ENCODE measurements at places on chromosomes 7 and 10.

- no peak for DNase-seq
Observed at GRCh38 chr7:140315498-140316164, 82.7 kb downstream of the SLC37A3 start.

DNA sequence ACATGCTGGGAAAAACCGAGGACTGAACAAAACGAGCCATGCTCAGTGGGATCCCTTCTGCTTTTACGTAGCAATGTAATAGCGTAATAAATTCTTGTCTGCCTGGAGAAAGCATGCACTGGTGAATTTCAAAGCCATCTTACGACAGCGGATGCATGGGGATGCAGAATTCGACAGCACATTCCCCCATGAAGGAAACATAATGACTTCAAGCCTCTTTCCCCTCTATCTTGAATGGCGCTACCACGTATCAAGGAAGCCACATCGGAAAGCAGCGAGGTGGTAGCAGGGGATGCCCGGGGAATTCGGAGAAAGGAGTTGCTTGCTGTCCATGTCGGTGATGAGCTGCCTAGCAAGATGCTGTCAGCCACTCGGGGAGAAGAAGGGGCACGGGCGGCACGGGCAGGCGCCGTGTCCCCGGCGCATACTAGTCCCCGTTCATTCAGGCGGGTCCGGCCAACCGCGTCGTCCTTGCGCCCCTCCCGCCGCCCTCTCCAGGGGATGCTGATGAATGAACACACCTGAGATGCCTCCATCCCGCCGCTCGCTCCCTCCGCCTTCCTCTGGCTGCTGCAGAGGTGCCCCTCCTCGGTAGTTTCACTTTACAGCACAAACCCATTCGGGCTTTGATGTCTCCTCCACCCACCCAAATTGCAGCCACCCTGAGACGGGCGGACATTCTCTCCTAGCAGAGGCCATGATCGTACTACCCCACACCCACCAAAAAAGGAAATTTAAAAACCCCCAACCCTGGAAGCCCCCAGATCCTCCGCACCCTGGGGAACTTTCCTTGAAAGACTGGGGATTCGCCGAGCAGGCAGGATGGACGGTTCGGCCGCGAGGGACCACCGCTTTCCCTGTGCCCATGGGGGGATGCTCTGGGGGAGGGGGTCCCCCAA is 644 bp downstream of the SORBS1 start:
- DNase-seq: peak; percentile 63

- DNase-seq: no peak
Observed at GRCh38 chr10:31395695-31396094, 76.7 kb downstream of the ZEB1 start.

DNA sequence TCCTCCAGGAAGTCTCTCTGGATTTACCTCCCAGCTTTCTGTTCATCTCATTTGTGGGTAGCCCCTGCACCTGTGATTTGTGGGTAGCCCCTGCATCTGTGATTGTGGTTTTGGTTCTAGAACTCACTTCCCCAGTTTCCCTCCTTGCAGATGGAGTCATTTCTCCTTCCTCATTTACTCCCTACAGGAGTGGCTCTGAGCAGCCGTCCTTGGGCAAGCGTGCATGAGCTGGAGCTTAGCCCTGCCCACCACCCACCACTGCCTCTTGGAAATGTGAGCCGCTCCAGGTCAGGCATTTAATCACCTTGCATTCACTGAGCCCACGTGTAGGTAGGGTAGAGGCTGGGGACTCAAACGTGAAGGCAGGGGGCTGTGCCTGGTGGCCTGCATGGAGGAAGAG is 8.2 kb downstream of the COL26A1 start:
- no peak for DNase-seq

DNA sequence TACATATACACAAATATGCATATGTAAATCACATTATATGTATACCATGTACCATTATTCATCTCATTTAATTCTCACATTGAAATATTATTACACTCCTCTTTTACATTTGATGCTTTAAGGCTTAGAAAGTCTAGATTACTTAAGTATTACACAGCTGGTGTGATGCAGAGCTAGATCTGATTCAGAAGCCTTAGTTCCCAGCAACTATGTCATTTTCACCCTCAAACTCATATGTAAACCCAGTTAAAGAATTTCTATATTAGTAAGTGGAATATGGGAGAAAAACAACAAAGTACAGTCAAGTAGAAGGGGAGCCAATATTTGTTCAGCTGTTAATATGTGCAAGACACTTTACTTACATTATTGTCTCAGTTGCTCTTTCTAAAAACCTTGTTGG is 74.3 kb upstream of the CSTF2T start:
- DNase-seq: no peak

- peak; percentile 78 for DNase-seq
Observed at GRCh38 chr7:2688409-2689342, 674 bp downstream of the AMZ1 start.

DNA sequence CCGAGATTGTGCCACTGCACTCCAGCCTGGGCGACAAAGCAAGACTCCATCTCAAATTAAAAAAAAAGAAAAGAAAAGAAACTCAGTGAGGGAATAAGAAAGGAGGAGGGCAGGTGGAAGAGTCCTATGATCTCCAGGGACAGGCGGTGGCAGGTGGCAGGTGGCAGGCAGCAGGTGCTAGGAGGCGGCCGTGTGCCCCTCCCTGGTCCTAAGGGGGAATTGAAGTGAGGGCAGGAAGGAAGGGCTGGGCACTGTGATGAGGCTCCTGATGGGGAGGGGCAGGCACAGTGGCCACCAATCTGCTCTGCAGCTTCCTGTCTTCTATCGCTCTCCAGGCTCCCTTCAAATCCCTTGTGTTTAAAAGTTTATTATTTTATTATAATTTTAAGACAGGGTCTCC is 41.2 kb upstream of the UBE3C start:
- no peak for DNase-seq

- no peak for DNase-seq
Observed at GRCh38 chr7:155373359-155374273, 75.9 kb downstream of the INSIG1 start.

DNA sequence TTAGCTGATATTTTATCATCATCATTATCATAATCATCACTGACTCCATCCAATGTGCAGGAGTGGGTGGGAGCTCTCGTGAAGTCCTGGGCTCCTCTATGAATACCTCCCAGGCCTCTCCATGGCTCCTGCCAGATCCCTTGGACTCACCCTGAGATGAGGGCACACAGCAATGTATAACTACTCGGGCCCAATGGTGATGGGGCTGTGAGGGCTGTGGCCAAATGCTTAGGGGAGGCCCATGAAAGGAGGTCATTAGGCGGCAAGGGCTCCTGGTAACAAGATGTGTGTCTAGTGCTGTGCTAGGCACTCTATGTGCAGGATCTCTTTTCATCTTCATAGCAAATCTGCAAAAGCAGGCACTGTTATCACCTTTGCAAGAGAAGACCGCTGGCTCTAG is 270.9 kb downstream of the GLRX3 start:
- no peak for DNase-seq

DNA sequence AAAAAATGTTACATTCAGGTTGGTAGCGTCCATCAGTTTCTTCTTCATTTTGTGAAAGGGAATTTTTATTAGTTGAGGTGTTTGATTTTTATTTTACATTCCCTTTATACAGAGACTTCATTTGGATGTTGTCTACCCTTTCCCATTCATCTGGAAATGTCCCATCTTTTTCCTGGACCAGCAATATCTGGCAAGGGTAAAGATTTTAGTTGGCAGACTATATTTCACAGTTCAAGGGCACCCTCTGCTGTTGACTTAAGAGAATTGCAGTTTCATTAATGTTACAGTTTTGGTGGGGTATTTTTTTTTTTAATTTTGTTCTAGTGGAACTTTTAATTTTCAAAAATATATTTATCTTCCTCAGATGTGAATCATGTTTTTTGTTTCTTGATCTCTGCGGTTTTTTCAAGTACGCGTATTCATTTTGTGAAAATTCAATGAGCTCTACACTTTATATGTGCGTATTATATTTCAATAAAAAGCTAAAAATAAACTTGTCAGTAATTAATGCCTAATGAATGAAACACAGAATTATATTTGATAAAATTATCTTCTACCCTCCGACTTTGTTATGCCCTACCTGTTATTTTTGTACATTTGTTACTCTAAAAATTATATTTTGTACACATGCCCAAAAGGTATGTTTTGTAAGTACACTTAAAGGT is 97.9 kb upstream of the KLF14 start:
- DNase-seq: peak; percentile 60
